ENCODE measurements at places on chromosomes 1 and 21.

- no peak for DNase-seq
Measured at GRCh38 chr1:56477164-56478111, 101.9 kb downstream of the PLPP3 start.

GRCh38 chr1:192573499-192573898 lies 2.1 kb upstream of the RGS1 start:
- no peak for DNase-seq

DNA sequence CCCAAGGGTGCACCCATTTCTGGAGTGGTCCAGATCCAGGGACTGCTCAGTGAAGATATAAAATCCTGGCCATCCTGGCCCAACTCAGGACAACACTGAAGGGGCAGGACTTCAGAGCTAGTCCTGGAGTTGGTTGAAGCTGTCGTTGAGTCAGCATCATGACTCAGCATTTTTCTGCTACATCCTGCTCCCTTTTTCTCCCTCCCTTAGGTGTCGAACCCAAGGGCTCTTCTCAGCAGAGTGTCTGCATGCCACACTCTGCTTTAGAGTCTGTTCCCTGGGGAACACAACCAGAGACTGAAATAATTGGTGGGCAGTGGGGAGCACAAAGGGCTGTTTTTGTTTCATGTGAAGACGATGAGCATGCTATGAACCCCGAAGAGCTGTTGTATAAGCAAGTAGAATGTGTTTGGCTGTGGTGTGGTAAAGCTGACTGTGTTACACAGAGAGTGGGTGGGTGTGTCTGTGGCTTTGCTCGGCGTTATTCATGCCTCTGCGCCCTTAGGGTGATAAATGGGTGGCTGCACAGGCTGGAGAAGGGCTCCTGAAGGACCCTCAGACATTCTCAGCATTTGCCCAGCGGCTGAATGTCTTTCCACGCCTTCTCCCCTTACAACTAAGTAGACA lies 167.2 kb downstream of the CYYR1 start:
- no peak for DNase-seq

GRCh38 chr1:23865543-23865930 lies 2.6 kb downstream of the FUCA1 start:
- DNase-seq, result no peak

DNA sequence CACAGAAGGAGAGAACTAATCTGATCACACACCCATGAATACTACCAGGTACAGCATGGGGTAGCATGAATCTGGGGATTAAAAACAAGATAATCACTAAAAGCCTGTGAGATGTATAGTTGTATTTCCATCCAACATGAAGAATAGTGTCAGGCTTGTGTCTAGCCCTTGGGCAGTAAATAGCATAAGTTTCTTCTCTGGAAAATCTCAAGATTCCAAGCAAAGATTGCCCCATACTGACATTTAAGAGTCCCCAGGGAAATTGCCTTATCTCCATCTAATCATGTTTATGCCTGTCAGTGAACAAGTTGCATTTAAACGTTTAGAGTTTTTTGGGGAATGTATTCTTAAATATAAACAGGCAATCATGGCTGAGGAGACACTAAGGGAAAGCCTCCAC lies 109.2 kb upstream of the SERTAD4 start:
- DNase-seq, result no peak

DNA sequence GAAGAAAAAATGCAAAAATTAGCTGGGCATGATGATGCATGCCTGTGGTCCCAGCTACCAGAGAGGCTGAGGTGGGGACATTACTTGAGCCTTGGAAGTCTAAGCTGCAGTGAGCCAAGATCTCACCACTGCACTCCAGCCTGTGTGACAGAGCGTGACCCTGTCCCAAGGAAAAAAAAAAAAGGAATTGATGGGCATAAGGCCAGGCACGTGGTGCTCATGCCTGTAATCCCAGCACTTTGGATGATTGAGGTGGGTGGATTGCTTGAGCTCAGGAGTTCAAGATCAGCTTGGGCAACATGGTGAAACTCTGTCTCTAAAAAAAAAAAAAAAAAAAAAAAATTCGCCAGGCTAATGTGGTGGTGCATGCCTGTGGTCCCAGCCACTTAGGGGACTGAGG lies 55.8 kb upstream of the ATP2B4 start:
- no peak for DNase-seq

GRCh38 chr1:59020151-59020997 lies 236.5 kb upstream of the JUN start:
- no peak for DNase-seq

- DNase-seq, result no peak
Measured at GRCh38 chr1:115006191-115006590, 23.4 kb upstream of the TSHB start.

- no peak for DNase-seq
Measured at GRCh38 chr1:108046026-108046425, 81.0 kb upstream of the VAV3 start.

- DNase-seq, result no peak
Measured at GRCh38 chr1:26373281-26373680, 731 bp upstream of the ZNF683 start.

DNA sequence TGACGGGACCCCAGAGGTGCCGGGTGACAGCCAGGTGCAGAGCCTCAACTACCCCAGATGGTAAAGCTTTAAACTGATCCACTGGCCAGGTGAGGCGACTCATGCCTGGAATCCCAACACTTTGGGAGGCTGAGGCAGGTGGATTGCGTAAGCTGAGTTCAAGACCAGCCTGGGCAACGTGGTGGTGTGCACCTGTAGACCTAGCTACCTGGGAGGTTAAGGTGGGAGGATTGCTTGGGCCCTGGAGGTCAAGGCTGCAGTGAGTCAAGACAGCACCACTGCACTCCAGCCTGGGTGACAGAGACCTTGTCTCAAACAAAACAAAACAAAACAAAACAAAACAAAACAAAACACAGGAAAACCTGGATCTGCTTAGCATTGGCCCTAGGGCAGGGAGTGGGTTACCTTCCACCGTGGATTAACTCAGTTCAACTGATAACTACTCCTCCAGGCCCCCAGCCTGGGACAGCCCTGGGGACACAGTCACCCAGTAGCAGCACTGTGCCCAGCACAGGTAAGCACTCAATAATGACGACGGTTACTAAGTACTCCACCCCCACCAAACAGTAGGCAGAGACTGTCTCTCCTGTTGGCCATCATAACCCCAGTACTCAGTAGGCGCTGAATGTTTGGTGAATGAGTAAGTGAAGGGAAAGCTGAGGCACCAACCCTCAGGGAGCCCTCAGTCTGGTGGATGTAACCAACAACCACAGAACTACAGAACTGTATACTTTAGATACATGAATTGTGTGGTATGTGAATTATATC lies 21.6 kb downstream of the SLC66A1 start:
- DNase-seq, result no peak

GRCh38 chr1:153849487-153850185 lies 73.1 kb downstream of the GATAD2B start:
- no peak for DNase-seq

- no peak for DNase-seq
Measured at GRCh38 chr1:191026828-191027227, 549.2 kb upstream of the BRINP3 start.

- no peak for DNase-seq
Measured at GRCh38 chr1:236753964-236754363, 41.1 kb upstream of the MTR start.

- DNase-seq, result no peak
Measured at GRCh38 chr1:89986020-89986419, 8.9 kb upstream of the ZNF326 start.

- no peak for DNase-seq
Measured at GRCh38 chr1:16087733-16088132, 14.3 kb upstream of the FAM131C start.

- no peak for DNase-seq
Measured at GRCh38 chr21:18157406-18157805, 87.2 kb upstream of the CHODL start.

DNA sequence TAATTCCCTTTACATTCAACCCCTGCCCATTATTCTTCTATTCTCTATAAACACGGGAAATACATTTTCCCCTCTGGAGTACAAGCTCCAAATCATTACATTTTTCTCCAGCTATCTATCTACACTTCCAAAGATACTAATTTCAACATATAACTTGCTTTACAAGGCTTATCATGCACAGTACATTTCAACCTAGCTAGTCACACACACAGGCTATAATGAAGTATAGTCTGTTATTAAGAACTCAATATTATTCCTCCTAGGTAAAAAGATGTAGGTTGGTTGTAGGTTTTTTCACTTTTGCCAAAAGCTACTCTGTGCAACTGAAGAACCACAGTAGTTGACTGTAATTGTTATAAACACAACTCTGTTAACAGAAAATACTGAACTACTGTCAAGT lies 8.1 kb downstream of the ZNF281 start:
- DNase-seq, result no peak

DNA sequence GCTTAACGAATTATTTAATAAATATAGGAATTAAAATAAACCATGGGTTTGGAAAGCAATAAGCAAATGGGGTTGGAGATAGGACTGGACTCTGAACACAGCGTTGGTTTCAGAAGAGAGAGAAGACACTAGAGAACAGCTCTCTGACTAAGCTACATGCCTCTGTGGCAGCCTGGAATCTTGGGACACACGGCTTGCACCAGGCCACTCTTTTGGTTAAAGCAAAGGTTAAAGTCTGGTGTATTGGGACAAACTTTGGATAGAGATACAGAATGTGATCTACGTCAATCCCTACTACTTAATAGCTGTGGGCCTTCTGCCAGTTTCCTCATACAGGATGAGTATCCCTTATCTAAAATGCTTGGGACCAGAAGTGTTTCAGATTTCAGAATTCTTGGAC lies 49.7 kb upstream of the HSD17B7 start:
- no peak for DNase-seq

DNA sequence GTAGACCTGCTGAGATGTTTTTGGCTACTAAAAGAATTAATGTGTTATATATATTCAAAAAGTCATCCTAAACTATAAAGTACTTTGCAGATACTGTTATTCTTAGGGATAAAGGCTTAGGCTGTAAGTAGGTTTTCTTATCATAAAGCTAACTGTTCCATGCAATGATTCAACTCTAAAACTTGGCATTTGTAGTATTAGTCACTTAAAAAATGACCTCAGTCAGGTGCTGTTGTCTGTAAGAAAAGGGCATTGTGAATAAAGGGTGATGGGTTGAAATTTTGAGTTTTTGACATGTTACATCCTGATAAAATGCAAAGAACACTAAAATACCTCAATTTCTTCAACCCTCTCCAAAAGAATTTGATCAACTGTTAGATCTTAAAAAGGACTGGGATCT lies 32.9 kb downstream of the ADCY10 start:
- DNase-seq, result no peak

DNA sequence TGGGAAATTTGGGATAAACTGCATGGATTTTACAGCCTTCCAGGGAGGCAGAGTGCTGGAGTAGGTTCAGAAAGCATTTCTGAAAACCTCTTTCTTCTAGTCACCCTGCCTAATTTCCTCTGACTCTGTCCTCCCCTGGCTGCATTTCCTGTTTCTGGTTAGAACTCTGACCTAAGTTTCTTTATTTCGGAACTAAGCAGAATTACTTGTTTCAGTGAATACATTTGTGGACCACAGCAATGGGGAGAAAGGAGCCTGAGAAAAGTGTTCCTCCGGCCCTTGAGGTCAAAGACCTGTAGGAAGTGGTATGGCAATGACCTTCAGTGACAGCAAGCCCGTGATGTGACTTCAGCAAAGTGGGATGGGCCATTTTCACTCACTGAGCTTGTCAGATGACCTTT lies 173.4 kb upstream of the RUNX1 start:
- DNase-seq, result no peak

GRCh38 chr1:29641921-29642320 lies 405.6 kb downstream of the PTPRU start:
- no peak for DNase-seq

- DNase-seq, result no peak
Measured at GRCh38 chr21:26818906-26819305, 26.3 kb downstream of the ADAMTS1 start.

GRCh38 chr1:204828352-204828850 lies 42.3 kb upstream of the NFASC start:
- no peak for DNase-seq

DNA sequence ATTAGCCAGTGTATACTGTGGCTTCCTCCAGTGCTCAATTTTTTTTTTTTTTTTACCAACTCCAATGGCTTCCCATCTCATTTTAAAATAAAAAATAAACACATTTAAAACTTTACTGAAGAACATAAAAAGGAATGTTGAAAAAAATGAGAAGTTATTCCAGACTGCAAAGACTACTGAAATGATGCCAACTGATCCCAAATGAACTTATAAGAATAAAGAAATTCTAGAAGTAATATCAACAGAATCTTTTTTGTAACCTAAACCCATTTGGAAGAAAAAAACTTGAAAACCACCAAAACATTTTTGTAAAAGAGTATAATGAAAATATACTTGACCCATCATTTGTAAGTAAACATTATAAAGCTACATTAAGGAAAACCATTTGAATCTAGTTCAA lies 129.4 kb downstream of the FAF1 start:
- no peak for DNase-seq

- no peak for DNase-seq
Measured at GRCh38 chr1:111886741-111887140, 102.7 kb downstream of the KCND3 start.

All from left renal pelvis (tissue), 4 donors.